ENCODE measurements at places on chromosomes 11 and 22. TPM values are rescaled to one million over a fixed set of nuclear protein-coding genes. Genes with fewer than 3 reads are reported as not detected.

The SAA4 gene
- total RNA-seq = not detected

The BACE1-AS gene
- 1.5 TPM for total RNA-seq

DNA sequence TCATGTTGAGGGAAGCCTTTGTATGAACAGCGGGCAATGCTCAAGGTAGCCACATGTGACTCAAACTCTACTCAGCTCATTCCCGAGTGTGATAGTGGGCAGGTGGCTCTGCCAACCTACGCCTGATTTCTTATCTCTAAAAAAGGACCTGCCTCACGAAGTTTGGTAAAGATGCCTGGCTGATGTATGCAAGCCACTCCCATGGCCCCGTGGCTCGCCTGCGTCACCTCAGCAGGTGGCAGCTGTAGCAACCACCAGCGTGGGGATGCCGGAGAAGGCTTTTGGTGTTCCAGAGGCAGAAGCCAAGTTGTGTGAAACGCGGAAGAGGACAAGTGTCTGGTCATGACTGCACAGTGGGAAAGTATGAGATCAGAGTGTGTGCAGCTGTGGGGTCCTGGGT is 5.4 kb downstream of the FADS2 start:
- no peak overlapping the region for H3K4me3 ChIP-seq
- no peaks in the 10 kb centered on the region for H3K36me3 ChIP-seq
- H3K27ac ChIP-seq = no peak overlapping the region
- H3K4me1 ChIP-seq = peaks cover 9% of the 10 kb centered on the region
- no peaks in the 10 kb centered on the region for H3K27me3 ChIP-seq

DNA sequence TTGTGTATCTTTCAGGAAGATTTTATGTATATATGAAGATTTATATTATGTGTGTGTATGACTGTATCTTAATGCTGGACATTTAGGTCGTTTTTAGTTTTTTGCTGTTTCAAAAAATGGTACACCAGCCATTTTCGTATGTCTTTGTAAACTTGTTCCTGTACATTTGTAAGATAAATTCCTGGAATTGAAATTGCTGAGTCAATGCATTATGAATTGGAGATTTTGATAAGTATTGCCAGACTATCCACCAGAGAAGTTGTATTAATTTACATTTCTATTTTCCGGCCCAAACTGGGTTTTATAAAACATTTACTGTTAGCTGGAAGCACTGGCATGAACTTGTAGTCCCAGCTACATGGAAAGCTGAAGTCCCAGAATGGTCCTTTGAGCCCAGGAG is 24.6 kb downstream of the MRPL48 start:
- H3K4me1 ChIP-seq = no peaks in the 10 kb centered on the region
- no peaks in the 10 kb centered on the region for H3K36me3 ChIP-seq
- no peak overlapping the region for H3K4me3 ChIP-seq

DNA sequence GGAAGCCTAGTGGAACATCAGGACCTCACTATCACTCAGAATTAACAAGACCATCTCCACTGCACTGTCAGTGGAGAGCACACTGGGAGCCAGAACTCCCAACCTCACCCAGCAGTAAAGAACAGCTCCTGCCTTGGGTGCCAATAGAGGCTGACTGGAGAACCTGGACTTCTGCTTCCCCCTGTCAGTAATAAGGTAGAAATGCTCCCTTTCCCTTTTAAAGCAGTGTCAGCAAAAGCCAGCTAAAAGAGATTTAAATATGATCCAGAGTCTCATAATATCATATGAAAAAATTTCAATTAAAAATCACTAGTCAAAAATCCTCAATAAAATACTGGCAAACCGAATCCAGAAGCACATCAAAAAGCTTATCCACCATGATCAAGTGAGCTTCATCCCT is 82.8 kb downstream of the SPATA19 start:
- no peak overlapping the region for H3K27ac ChIP-seq
- no peak overlapping the region for H3K4me3 ChIP-seq
- H3K27me3 ChIP-seq = no peaks in the 10 kb centered on the region

DNA sequence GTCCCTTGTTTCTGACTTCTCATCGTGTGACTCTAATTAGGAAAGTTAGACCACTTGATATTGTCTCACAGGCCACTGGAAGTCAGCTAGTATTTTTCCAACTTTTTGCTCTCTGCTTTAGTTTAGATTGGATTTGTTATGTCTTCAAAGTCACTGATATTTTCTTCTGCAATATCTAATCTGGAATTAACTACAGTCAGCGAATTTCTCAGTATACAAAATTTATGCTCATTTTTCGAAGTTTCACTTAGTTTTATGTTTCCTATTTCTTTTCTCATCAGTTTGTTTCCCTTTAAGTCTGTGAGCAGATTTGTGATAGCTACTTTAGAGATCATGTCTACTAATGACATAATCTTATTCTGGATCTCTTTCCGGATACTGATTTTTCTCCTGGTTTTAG is 1027.2 kb upstream of the CNTN5 start:
- no peak overlapping the region for H3K4me3 ChIP-seq
- H3K27me3 ChIP-seq = no peaks in the 10 kb centered on the region
- no peaks in the 10 kb centered on the region for H3K36me3 ChIP-seq
- H3K27ac ChIP-seq = no peak overlapping the region
- H3K4me1 ChIP-seq = no peaks in the 10 kb centered on the region
- no peak for DNase-seq

All from GM23248 (cell line).